ENCODE measurements at places on chromosomes 13 and 19.

- DNase-seq = no peak
These were observed 91.7 kb downstream of the GADD45B start for GRCh38 chr19:2567580-2567979.

- peak; percentile 85 for DNase-seq
These were observed 3.7 kb downstream of the KASH5 start for GRCh38 chr19:49391581-49392399.

DNA sequence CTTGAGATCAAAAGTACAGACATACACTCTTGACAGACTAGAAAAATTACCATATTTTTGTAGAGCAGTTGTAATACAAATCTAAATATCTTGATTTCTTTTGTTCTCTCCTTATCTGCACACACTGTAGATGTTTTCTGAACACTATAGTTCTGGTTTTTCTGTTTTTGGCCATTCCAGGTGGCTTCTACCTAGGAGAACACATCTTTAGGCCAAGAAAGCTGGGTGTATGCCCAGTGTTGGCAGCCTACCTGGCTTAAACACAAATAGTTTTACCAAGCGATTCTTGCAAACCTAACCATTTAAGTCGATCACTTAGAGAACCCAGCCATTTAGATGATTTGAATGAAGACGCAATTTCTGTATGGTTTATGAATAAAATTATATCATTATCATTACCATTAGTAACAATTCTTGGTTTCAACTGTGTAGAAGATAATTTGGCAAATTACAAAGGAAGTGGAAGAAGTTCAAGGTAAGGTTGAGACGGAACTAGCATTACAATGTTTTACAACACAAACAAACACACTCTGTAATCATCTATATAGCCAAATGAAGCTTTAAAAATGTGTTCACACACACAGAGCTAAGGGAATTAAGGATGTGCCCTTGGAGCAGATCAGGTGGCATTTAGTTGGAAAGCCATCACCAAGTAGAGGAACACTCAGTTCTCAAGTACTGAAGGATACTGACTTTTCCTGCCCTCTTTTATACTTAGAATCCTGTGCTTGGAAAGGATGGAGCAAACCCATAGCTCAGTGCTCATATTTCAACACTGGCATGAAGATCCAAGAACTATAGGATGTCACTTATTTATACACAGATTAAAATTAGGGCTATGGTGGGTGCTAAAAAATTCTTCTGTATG is 36.2 kb downstream of the ERCC5 start:
- DNase-seq = no peak

- no peak for DNase-seq
These were observed 7.5 kb downstream of the PLAUR start for GRCh38 chr19:43662487-43662886.

DNA sequence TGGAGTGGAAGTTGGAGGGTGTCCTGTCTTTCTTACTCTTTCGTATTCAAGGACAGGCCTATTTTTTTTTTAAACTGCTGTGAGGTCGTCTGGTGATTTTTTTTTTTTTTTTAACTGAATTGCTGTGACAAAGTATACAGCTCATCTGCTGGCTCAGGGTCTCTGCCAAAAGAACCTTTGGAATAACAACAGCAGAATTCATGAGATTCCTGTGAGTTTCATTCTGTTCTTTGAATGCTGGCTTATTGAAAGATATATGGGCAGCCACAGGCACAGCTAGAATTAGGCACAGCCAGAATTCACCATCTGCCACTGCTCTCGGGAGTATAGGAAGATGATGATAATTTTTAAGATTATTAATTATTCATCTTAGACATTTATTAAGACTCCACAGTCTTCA is 21.4 kb upstream of the FRY start:
- peak; percentile 9 for DNase-seq

DNA sequence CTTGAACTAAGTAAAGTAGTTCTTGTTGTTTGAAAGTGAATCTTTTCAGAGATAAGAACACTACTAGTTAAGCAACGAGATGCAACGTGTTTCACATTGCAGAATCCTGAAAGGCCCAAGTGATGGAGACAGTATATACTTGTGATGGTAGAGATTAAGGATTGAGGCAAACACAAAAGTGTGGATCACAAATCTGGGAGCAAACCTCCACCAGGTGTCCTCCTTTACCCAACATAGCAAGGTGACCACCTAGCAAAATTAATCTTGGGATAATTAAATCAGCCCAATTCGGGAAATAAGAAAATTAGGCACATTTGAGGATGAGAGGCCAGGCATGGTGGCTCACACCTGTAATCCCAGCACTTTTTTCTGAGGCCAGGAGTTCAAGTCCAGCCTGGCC is 563.9 kb downstream of the DACH1 start:
- DNase-seq = no peak

GRCh38 chr13:63944911-63945310 is 2529.3 kb upstream of the PCDH20 start:
- no peak for DNase-seq

DNA sequence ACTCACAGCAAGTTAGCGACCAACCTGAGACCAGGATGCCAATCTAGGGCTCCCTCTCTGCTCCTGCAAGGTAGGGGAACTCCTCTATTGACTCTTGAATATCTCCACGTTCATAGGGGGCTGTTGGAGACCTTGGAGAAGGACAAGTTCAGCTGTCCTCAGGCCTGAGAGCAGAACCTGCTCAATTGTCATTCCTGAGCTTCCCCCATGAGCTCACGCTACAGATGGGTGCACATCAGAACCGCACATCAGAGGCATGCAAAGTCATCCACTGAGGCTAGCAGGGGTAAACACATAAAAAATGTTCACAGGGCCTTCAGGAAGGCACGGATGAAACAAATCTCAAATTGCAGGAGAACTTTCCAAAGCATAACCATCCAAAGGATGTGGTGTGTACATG is 168.8 kb upstream of the ZNF507 start:
- no peak for DNase-seq

DNA sequence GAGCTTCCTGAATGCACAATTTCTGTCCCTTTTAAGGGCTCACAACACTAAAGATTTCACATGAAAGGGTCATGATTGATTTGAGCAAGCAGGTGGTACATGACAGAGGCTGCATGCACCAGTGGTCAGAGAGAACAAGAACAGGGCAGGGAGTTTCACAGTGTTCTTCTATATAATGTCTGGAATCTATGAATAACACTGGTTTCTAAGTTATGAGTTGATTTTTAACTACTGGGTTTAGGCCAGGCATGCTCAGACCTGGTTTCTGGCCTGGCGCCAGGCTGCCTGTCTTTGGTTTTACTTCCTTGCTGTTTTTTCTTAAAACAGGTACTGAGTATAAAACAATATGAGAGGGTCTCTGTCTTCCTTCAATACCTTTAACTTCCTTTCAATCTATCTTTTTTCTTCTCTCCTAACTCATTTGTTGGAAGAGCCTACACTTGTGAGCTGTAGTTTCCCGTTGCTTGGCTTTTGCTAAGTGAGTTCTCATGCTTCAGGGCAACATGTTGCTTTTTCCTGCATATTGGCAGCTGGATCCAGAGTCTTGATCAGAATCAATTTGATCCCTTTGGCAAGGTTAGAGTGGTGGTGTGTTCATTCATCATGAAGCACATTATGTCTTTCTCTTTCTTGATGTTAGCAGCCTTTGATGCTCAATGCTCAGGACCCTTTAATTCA is 38.5 kb upstream of the FGF14 start:
- DNase-seq = no peak

DNA sequence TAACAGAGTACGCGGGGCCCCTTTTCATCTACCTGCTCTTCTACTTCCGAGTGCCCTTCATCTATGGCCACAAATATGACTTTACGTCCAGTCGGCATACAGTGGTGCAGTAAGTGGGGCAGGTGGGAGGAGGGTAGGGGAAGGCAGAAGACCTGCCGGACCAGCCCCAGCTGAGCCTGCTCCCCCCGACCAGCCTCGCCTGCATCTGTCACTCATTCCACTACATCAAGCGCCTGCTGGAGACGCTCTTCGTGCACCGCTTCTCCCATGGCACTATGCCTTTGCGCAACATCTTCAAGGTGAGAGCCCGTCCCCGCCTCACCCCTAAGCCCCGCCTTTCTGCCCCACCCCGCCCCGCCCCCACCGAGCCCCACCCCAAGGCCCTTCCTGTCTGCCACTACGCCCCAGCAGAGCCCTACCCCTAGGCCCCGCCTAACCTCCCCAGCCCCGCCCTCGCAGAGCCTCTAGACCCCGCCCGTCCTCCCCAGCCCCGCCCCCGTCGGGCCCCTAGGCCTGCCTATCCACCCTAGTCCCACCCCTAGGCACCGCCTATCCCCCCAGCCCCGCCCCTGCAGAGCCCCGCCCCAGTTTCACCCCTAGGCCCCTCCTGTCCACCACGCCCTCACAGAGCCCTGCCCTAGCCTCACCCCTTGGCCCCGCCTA is 7.7 kb downstream of the NDUFB7 start:
- no peak for DNase-seq

DNA sequence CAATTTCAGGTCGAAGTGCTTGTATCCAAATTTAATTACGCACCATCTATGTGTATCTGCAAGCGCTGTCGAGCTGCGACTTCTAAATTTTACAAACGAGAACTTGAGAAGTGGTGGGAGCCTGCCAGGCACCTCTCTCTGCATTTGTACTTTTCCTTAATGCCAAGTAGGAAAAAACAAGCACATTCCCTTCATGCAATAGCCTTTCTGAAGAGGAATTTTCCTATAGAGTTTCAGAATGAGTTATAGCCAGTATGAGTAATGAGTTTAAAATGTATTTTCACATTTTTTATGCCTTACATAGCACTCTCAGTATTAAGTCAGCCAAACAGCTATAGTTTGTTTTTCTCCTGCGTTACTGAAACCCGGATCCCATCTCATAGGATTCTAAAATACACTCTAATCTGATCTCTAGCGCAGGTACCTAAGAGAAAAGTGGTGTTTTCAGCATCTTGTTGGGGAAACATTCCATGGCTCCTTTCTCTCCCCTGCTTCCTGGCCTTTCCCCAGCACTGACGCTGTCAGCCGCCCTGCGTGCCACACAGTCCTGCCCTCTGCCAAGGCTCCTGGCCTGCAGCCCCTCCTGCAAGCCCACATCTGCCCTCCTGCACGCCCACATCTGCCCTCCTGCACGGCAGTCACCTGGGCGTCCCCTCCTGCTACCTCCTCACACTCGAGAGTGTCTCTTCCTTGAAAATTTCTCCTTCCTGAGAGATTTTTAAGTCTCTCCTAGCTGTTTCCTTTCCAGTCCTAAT is 526.9 kb downstream of the MYO16 start:
- DNase-seq = no peak

DNA sequence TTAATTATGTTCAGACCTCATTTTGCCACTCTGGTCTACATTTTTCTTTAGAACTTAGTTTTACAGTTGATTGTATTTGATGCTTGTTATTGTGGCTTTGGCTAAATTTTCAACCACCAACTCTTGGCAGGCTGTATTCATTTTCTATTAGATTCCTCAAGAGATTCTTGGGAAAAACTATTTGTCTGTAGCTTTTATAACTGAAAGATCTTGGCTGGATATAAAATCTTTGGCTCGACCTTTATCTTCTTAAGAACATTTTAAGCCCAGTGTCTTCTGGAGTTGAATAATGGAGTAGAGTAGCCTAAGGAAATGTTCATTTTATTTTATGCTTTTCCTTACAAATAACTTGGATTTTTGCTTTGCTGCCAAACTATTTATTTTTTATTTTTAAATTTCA is 848.5 kb downstream of the PCDH17 start:
- no peak for DNase-seq

All from Ammon's horn (tissue), 1 donor.